Right renal cortex interstitium (tissue), 3 donors: ENCODE measurements at places on chromosomes 2 and 18. TPM values are rescaled to one million over a fixed set of nuclear protein-coding genes. Genes with fewer than 3 reads are reported as not detected.

GRCh38 chr18:67475673-67476072, 40.8 kb downstream of the DSEL start:
- DNase-seq: no peak

- no peak for DNase-seq
Observed at GRCh38 chr2:38907743-38908562, 18.3 kb downstream of the ARHGEF33 start.

The HJURP gene
- 24.1 TPM for polyA plus RNA-seq

GRCh38 chr18:43277164-43277600, at the start of gene SYT4:
Gene SYT4, minus strand, starts transcription at chr18:43277490. Its CDS starts 209 bp downstream, at chr18:43277281.
- DNase-seq: peak; percentile 50

The SERPINB10 gene
- polyA plus RNA-seq: 0.58 TPM

The MAP3K19 gene
- polyA plus RNA-seq: 0.58 TPM

- peak; percentile 44 for DNase-seq
Observed at GRCh38 chr2:63888490-63889402, 47.0 kb downstream of the UGP2 start.

DNA sequence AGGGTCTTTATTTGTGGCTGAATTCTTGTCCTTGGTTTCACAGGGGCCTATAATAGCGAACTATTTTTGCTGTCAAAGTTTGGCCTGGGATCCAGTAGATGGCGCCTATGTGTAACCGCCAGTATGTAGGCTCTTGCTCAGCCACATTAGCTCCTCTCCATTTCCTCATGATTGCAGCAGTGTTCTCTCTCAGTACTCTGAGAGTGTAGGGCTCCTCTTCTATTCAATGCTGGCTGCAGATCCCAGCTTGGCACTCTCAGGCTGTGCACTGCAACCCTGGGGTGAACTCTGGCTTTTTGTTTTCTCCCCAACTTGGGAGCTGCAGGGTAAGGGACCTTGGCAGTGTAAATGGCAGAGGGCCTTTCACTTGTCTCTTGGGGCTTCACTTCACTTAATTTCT, 344.6 kb upstream of the CHAC2 start:
- no peak for DNase-seq

The TMEM87B gene
- polyA plus RNA-seq: 22.6 TPM

DNA sequence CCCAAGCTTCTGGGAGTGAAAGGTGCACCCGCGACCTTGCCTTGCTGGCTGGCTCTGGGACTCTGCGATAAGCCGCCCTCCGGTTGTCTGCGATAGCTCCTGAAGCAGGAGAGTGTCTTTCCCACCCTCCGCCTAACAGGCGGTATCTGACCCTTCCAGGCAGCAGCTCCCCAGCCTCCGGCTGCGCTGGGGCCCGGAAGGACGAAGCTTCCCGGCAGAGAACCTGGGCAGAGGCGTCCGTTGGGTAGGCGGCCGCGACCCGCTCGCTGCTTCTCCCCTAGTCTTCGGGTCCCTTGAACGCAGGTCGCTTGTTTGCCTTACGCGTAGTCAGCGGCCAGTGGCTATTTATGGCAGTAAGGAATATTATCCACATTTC, 446 bp upstream of the RHBDD1 start:
- DNase-seq: no peak
